Nephron progenitor cell (in vitro differentiated cells): ENCODE measurements at places on chromosomes 3 and 15.

GRCh38 chr3:194269610-194270145, 81.5 kb downstream of the CPN2 start:
- peak; percentile 47 for DNase-seq

- no peak for DNase-seq
These were observed 265.4 kb upstream of the ARHGEF26 start for GRCh38 chr3:153855772-153856171.

DNA sequence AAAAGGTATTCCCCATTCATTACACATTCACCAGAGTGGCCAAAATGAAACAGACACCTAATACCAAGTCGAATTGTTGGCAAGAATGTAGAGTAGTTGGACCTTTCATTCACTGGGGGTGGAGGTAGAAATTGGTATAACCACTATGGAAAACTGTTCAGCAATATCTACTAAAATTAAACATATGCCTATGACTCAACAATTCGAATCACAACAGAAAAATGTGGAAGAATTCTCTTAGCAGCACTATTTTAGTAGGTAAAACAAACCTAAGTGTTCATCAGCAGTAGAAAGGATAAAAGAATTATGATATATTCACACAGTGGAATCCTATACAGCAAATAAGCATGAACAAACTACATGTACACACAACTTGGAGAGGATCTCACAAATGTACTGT, 30.6 kb downstream of the POLG start:
- no peak for DNase-seq

DNA sequence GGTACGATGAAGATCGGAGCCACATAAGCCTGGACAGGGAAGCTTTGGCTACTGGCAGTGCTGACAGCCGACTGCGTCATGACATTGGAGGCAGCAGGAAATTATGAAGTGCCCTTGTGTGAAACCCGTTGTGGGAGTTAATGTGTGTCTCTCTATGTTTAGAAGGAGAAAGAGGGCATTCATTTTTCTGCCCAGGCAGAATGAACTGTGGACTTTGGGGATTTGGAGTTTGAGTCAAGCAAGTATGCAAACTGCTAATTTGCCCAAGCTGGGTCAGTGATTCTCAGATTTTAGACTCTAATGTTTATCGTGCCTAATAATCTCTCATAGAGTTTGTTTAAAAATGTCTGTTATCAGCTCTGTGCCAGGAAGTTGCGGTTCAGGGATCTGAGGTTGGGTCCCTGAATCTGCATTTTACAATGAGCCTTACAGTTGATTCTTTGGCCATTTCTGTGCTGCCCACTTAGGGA, 5.6 kb downstream of the CTXND1 start:
- no peak for DNase-seq

DNA sequence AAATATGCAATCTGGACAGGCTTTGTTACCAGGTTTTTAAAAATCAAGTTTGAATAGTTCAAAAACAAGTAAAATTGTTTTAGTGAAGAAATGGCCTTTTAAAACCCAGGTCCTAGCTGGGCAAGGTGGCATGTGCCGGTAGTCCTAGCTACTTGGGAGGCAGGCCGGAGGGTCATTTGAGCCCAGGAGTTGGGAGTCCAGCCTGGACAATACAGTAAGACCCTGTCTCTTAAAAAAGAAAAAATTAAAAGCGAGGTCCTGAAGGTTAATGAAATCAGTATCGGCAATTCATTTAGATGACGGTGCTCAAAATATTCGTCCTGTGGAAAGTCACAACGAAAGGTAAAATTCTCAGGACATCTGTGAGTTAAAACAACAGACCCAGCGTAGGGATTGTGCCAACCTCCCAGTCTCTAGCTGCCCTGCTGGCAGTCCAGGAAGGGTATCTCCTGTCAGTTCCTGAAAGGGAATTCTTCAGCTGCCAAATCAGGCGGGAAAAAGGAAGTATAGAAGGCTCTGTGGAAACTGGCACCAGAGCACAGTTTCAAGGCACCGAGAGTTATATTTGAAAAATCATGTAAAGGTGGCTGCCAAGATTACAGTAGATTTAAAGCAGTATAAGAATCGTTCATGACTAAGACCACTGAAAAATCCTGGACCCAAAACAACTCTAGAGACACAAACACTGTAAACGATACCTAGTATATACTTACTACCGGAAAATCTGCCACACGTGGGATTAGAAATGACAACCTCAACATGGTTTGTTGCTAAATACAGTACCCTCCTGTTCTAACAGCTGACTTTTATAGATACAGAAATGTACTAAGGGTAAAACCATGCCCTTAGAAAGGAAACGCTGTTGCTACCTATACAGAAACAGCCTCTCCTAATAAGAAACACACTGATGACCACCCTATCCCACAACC, 1.2 kb upstream of the ABHD17C start:
- no peak for DNase-seq

DNA sequence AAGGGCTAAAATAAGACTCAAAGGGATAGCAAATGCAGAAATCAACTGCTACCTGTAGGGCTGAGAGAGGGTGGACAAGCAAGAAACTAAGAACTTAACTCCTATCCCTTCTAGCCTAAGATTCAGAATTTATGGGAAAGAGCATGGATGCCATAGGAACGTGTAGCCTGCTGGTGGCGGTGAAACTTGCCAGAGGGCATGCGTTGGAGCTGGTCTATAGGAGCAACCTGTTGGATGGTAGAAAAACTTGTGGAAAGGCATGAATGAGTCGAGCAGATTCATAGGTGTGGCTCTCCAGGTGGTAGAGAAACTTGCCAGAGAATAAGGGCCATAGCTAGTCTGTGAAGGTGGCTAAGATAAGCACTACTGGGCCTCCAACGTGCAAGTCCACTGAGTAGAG, 137.2 kb downstream of the DOCK3 start:
- DNase-seq: no peak

DNA sequence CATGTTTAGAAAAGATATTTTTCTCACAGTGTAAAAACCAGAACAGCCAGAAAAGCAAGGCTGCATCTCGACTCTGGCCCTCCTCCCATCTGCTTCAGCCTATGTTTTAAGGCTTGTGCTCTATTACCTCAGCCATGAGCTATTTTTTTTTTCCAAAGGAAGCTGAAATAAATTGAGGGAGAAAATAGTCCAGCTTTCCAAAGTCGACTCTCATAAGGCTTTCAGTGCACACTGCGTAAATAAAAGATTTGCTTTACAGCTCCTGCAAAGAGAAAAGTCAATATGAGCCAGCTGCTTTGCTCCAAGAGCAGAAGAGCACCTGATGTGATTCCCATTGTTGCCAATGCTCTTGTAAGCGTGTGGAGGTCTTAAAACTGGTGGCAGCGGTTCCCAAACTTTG, 26.7 kb downstream of the SCG3 start:
- DNase-seq: no peak

DNA sequence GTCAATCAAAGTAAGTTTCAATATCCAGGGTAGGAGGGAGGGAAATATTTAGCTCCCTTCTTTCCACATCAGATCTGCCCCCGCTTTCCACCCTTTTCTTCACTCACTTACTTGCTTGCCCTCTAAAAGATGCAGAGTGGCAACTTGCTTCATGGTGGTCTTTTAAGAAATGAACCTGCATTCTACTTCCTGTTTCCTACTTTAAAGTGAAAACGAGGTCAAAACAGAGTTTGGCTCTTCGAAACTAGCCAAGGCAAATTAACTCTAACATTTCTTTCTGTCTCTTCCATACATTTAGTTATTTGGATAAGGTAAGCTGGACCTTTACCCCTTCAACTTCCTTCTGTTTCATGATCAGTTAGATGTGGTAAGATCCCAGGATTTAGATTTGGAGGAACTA, 34.2 kb upstream of the PEX5L start:
- no peak for DNase-seq

DNA sequence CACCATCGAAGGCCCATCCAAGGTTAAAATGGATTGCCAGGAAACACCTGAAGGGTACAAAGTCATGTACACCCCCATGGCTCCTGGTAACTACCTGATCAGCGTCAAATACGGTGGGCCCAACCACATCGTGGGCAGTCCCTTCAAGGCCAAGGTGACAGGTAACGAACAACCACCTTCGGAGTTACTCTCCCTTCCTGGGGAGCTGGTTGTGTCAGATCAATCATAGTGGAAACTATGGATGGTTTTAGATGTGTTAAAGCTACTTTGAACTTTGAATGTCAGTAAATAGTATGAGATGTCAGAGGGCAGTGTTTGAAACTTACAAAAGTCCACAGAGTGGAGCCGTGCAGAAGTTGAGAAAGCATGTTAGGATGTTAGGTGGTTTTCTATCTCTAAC, 42.3 kb downstream of the DNASE1L3 start:
- no peak for DNase-seq

- no peak for DNase-seq
These were observed 68.7 kb downstream of the SRGAP3 start for GRCh38 chr3:9180764-9181117.

- no peak for DNase-seq
These were observed 500.6 kb upstream of the AGTR1 start for GRCh38 chr3:148197061-148197460.

GRCh38 chr3:169822983-169823382, 10.3 kb upstream of the LRRC34 start:
- no peak for DNase-seq

DNA sequence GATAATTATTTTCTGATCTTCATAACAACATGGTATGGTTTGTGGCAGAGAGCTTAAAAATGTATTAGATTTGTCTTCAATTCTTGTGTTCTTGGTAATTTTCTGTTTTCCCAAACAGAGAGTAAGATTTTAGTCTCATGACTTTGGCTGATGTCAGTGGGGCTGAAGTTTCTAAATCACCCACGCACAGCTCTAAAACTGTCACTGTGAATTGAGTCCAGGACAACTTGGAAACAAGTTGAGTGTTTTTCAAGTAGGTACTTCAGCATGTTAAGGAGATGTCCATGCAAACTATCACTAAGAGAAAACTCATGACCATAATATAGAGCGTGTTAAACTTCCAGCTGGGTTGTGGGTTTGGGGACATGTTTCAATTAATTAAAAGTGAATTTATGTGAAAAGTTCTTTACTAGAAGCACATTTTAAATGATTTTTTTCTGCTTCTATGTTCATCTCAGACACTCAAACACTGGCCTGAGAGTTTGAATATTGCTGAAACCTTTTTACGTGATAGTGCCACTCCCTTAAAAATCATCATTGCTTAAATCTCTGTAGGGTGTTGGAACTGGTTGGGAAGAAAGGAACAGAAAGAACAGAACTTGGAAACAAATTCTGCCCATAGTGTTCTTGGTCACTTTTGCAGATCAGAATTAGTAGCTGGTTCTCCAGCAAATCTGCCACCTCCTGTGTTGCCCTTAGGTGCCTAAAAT, 89.8 kb downstream of the KLHL25 start:
- no peak for DNase-seq

DNA sequence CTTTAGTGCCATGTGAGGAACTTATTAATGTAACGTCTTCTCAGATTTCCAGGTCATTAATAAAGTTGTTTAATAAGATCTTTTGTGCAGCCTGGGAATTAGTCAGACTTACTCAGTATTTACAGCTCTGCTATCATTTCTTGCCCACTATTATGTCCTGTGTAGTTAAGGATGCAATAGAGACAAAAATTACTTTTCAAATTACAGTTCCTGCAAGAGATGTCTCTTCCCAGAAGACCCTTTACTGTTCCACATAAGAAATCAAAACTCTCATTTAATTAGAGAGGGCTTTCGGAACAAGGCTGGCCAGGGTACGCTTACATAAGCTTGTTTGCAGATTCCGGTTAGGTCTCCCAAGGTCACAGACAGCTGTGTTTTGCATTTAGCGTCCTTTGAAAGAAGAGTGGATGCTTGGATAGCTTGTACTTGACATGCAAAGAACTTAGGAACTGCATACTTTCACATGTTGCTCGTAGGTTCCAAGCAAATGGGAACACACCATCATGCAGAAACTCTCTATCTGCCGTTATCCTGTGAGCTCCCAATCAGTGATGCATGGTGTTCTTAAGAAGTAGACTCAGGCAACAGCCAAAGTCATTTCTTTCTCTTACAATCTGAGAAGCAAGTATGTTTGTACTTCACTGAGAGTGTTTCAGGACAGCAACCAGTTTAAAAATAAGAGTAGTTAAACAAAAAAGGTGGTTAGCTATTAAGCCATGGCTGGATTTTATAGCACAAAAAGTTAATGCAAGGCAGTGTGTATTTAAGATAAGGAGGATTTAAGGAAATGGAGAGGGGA, 37.4 kb downstream of the FILIP1L start:
- DNase-seq: no peak

GRCh38 chr15:68417897-68418296, 14.1 kb downstream of the ITGA11 start:
- no peak for DNase-seq

DNA sequence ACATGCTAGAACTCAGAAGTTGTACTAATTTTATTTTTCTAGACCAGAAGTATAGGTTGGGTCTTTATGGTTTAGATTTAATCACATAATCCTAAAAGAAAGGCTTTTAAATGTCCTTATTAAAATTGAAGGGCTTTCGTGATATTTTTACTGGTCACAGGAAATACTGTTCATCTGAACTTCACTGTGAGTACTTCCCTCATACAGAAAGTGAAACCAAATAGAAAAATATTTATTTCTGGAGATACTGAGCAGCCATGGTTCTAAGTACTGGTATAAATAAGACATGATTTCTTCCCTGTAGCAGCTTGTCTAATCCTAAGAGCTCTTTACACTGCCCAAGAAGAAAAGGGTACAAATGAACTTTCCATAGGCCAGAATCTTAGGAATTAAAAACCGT, 2.0 kb downstream of the SNRK start:
- no peak for DNase-seq

- DNase-seq: no peak
These were observed 94.7 kb upstream of the TUSC7 start for GRCh38 chr3:116614795-116615362.

DNA sequence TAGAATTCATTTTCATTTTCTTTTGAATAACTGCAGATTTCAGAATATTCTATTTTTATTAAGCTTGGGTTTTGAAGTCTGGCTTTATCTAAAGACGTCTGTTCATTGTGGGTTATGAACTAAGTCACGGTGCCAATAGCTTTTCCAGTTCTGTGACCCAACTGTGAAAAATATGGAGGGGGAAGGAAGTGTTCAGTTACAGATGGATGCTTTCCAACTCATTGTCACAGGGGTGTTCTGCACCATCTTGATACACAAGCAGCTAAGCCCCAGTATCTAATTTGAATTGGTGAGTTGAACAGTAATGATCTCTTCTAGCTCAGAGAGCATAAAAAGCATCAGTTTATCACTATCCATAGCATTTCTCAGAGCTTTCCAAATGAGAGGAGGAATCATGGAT, 710.6 kb downstream of the EDEM1 start:
- no peak for DNase-seq

DNA sequence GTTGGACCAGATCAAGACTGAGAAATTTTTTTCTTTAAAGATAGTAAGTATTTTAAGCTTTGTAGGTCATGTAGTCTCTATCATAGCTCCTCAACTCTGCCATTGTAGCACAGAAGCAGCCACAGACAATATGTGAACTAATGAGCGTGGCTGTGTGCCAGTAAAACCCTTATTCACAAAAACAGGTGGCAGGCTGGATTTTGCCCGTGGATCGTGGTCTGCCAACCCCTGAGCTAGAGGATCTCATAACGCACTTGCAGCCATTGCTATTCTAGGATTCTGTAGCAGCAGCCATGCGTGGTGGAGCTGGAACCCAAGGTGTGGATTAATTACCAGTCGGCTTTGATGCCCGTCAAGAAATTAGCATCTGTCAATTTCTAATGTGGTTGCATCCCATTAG, 68.7 kb upstream of the PLXNA1 start:
- DNase-seq: no peak

- DNase-seq: peak; percentile 43
These were observed 22.2 kb downstream of the ALDH1A2 start for GRCh38 chr15:58043192-58043903.

- DNase-seq: no peak
These were observed 384.0 kb upstream of the TGFBR2 start for GRCh38 chr3:30222441-30222840.

GRCh38 chr15:48883699-48884098, 5.8 kb downstream of the EID1 start:
- DNase-seq: no peak
